ENCODE measurements at places on chromosomes 3 and 15.

GRCh38 chr3:11132861-11133260 lies 21.4 kb upstream of the HRH1 start:
- no peaks in the 10 kb centered on the region for H3K36me3 ChIP-seq
- no peaks in the 10 kb centered on the region for H3K27me3 ChIP-seq
- no peaks in the 10 kb centered on the region for H3K4me1 ChIP-seq
- no peak for DNase-seq

- no peak overlapping the region for H3K4me3 ChIP-seq
- no peak for DNase-seq
Observed at GRCh38 chr15:92105611-92106010, 252.1 kb downstream of the SLCO3A1 start.

- no peak overlapping the region for H3K4me3 ChIP-seq
- DNase-seq, result no peak
- peaks cover 1% of the 10 kb centered on the region for H3K27me3 ChIP-seq
- no peak overlapping the region for H3K27ac ChIP-seq
- no peaks in the 10 kb centered on the region for H3K4me1 ChIP-seq
- H3K36me3 ChIP-seq, result no peaks in the 10 kb centered on the region
Observed at GRCh38 chr3:143090486-143090885, 29.1 kb upstream of the CHST2 start.

- no peak for DNase-seq
- H3K4me3 ChIP-seq, result no peak overlapping the region
- H3K36me3 ChIP-seq, result no peaks in the 10 kb centered on the region
- no peak overlapping the region for H3K27ac ChIP-seq
- no peaks in the 10 kb centered on the region for H3K27me3 ChIP-seq
Observed at GRCh38 chr3:81936817-81937216, 175.4 kb upstream of the GBE1 start.

- peaks cover 7% of the 10 kb centered on the region for H3K36me3 ChIP-seq
- DNase-seq, result no peak
- H3K4me1 ChIP-seq, result peaks cover 21% of the 10 kb centered on the region
- H3K4me3 ChIP-seq, result no peak overlapping the region
- H3K27me3 ChIP-seq, result peaks cover 1% of the 10 kb centered on the region
Observed at GRCh38 chr3:143209715-143210059, 90.1 kb downstream of the CHST2 start.

- no peak overlapping the region for H3K27ac ChIP-seq
- H3K27me3 ChIP-seq, result peaks cover 3% of the 10 kb centered on the region
- H3K4me3 ChIP-seq, result no peak overlapping the region
- H3K36me3 ChIP-seq, result no peaks in the 10 kb centered on the region
Observed at GRCh38 chr15:35061825-35062737, 23.0 kb downstream of the NANOGP8 start.

Data from immature natural killer cell (primary cell).